ENCODE measurements at places on chromosomes 1 and 21.

DNA sequence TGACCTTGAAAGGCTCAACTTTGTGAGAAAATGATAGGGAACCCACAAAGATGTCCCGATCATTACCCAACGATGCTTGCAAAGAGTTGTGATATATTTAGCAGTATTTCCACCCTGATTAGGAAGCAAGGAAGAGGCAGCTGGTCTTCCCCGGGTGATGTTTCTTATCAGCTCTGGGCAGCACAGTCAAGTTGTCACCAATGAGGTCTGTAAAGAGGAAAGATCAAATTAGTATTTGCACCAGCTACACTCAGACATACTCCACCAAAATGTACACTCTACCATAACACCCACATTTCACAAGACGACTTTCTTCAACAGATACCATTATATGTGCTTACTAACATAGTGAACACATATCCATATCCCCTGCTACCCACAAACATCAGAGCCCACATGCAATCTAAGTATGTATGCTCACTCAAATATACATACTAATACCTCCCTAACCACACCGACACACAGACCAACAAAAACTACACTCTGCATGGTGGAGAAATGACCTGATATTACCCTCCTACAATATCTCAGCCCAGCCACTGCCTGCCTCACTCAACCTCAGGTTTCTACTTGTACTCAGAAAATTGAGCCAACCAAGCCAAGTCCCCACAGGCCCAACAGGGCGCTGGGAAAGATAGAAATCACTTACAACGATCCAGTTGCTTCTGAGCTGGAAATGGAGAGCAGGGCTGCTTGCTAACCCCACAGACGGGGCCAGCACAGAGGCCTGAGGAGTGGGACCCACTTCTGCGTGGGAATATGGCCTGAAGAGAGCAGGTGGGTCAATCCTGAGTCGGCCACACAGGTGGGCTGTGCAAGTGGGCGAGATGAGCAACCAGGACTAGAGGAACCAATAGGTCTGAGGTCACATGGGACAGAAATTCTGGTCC is 4.6 kb upstream of the BTG2 start:
- no peak for DNase-seq

GRCh38 chr1:198462365-198463019 is 78.0 kb downstream of the ATP6V1G3 start:
- no peak for DNase-seq

DNA sequence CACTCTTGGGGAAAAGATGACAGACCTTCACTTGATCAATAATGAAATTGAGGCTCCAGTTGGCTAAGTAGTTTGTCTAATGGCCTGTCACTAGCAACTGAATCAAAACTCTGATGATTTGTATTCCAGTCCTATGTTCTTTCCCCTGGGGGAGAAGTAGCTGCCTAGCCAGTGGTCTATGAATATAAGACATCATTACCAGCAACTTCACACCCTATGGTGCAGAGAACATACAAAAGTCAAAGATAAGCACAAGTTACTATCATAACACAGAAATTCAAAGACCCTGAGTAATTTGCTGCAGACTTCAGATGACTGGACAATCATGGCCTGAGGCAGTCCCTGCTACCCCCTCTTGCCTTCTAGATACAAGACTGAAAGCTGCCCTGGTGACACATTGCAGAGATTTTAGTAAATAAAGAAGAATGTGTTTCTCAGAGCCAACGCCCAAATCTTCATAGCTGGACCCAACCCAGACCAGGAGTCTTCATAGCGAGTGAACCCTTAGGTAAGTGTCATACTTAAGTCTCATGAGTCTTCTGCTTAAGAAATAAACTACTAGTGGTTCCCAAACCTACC is 993 bp downstream of the PDZK1 start:
- DNase-seq: no peak

- DNase-seq: no peak
Observed at GRCh38 chr21:32708069-32708468, 19.7 kb downstream of the SYNJ1 start.

DNA sequence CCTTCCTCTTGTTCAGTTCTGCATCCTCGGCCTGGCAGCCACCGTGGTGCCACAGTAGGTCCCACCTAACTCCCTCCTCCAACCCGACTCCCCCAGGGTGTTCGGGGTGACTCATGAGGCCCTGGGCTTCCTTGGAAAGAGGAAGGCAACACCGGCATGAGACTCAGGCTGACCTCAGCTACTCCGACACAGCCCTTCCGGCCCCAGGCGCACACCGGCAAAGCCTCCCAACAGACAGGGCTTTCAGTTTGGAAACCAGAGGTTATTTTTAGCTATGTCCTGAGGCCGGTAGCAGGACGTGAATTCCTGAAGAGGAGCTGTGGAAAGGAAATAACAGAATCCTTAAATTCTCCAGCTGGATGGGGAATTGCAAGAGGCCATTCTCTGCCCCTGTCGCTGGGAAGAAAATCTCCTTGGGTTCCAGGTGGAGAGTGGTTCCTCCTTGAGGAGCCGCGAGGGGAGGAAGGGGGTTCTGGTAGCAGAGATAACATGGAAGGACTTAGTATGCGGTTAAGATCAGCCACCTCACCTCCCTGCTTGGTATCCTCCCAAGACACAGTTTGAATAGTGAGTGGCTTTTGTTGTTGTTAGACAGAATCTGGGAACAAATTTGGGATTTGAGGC is 24.4 kb downstream of the PLXNA2 start:
- DNase-seq: no peak

DNA sequence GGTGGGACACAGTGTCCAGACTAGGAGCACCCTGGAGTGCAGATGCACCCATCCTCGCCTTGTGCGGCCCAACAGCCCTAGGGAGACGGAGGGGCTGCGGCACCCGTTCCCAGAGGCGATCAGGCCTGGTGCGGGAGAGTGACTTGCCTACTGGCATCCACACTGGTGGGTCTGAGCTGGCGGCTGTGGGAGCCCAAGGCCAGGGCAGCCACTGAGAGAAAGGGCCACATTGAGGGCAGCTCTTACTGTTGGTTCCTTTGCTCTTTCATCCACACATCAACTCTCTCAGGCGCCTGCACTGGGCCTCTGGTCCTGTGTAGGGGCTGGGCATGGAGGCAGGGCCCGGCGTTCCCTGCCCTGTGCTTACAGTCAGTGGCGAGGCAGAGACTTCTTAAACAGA is 8.6 kb downstream of the PODN start:
- DNase-seq: peak; percentile 11

GRCh38 chr1:177032434-177032833 is 132.1 kb downstream of the ASTN1 start:
- no peak for DNase-seq

DNA sequence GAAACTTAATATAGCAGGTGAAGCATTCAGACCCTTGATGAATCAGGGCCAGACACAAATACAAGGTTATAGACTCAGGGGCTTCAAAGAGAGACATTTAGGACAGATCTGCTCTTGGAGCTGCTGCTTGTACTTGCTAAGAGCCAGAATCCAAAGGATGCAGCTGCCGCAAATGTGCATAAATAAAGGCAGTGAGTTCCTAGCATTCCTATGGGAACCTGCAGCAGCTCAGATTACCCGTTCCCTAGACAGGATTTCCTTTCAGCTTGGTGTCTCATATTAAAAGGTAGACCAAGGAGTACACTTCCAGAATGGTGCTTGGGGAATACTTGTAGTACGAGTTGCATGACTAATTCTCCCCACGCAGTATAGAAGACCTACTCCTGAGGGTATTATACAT is 9.7 kb upstream of the LRRC53 start:
- DNase-seq: no peak

- DNase-seq: peak; percentile 65
Observed at GRCh38 chr1:47388891-47389238, 27.2 kb upstream of the FOXE3 start.
